Activated naive CD4-positive, alpha-beta T cell treated with anti-CD3 and anti-CD28 coated beads, Interleukin-2, amount 50 U/mL, for 72 hours (primary cell): ENCODE measurements at places on chromosomes 3 and 15. TPM values are rescaled to one million over a fixed set of nuclear protein-coding genes. Genes with fewer than 3 reads are reported as not detected.

The PPP2R3A gene
- 0.50 TPM for total RNA-seq

The LRCH3 gene
- total RNA-seq: 74.9 TPM

The GOLGA8G gene
- total RNA-seq: not detected

The ACAD9 gene
- total RNA-seq: 74.2 TPM

The HCN4 gene
- total RNA-seq: not detected

The SNX22 gene
- total RNA-seq: 0.16 TPM

The LRRC31 gene
- total RNA-seq: not detected

The FBXL22 gene
- total RNA-seq: 0.80 TPM

The SERPINI2 gene
- total RNA-seq: not detected

The EBLN2 gene
- 7.4 TPM for total RNA-seq

The CRTC3 gene
- 58.1 TPM for total RNA-seq

The IQCB1 gene
- total RNA-seq: 34.7 TPM

The ACVR2B gene
- total RNA-seq: 8.4 TPM

The HIGD1A gene
- 67.6 TPM for total RNA-seq

The BCHE gene
- not detected for total RNA-seq

- DNase-seq: no peak
These were observed 6.7 kb downstream of the SUMF1 start for GRCh38 chr3:4460334-4460733.

DNA sequence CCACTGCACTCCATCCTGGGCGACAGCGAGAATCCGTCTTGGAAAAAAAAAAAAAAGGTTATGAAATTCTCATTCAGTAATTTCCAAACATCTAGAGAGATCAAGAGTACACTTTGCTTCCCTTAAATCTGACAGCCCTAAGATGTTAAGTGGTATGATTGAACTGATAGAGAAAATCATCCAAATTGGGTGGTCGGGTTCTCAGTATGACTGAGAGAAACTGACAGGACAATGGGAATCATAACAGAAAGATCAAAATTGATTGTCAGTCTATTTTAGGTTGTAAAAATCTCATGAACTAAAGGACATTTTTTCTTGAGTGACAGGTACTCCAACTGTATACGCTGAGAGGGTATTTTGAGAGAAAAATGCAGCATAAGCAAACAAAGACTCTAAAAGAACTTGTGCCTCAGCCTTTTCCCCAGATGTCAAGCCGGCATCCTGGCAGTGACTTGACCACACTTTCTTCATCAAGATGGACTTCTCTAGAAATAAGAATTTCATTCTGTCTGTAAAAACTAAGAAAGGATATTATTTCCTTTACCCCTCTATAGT is 65.8 kb downstream of the MYO5A start:
- DNase-seq: no peak

GRCh38 chr3:150913133-150913922 is 8.1 kb upstream of the MINDY4B start:
- no peak for DNase-seq

- no peak for DNase-seq
These were observed 13.4 kb downstream of the ITPR1 start for GRCh38 chr3:4506559-4507023.

- DNase-seq: no peak
These were observed 368.2 kb downstream of the PTPRG start for GRCh38 chr3:61929617-61930016.

- peak; percentile 51 for DNase-seq
These were observed 324.5 kb downstream of the TBL1XR1 start for GRCh38 chr3:176872771-176873209.

DNA sequence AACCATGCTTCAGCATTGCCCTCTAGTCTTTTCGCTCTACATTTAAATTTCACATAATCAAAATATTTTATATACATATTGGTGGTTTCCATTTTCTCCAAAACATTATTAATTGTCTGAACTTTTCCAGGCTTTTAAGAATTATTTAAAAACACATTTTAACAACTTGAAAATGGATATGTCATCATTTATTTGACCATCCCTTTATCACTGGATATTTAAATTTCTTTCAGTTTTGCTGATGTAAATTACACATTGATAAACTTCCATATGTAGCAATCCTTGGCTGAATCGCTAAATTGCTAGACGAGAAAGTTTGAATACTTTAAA is 146.0 kb downstream of the ATP10A start:
- no peak for DNase-seq

DNA sequence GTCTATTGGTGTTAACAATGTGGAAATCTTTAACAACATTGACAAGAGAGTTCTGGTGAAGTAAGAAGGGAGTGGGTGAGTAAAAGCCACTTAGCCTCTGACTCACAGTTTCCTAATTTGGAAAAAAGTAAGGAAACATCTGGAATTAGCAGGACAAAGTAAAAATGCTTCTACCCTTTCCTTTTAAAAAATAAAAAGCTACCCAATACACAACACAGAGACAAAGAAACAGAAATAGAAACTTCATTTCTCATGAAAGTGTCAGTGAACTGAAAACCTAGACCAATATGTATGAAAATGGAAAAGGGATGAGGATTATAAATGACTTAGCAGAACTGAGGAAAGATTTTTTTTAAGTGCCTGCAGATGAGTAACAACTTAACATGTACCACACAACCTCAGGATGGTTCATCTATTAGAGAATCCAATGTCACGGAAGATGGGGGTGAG is 65.4 kb downstream of the SSR3 start:
- DNase-seq: no peak

DNA sequence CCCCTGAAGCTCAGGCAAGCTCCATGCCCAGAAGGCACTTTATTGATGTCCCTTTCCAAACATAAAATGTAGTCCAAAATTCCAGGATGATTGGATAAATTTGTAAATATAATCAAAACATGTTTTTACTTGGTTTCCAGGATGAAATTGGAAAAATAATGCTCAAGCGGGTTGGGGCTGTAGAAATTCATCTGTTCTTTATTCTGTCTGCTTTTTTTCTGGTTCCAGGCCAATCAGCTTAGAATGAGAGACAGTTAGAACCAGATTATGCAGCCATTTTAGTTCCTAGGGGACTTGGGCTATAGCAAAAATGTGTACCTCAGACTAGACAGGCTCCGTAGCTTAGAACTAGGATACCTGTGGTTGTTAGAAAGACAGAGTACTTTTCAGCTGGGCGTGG is 450.8 kb downstream of the MCTP2 start:
- no peak for DNase-seq

DNA sequence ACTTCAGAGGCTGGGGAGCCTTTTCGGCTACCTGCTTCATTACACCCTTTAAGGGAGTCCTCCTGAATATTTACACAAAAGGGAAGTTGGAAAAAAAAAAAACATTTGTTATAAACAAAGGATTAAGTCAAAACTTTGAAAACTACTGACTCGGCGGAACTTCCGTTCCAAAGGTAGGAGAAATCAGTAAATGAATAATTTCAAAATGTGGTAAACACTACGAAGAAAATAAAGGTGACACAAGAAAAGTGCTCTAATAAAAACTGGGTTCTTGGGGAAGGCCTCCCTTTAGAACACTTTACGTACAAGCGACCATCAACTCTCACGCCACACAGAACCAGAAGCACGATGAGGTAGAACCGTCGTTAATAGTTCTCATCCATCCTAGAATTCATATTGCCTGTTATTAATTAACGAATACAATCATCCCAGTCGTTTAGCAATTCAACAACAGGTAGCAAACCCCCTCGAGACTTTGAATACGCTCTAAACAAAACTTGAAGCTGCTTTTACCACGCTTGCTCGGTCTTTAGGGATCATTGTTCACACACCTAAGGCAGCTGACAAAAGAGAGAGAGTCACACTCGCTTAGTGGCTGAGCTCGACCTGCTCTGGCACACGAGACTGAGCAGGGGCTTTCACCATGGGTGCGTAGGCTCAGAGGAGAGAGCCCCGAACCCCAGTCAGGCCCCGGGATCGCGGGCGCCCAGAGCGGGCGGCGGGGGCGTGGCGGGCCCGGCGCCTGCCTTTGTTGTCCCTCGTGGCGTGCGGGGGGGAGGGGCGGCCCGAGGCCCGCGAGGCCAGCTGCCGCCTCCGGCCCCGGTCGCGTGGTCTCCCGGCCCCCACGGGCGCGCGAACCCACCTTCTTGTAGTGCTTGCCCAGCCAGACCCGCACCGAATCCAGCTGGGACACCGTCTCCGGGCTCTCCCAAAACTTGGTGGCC is 680 bp downstream of the SMARCC1 start:
- peak; percentile 72 for DNase-seq

DNA sequence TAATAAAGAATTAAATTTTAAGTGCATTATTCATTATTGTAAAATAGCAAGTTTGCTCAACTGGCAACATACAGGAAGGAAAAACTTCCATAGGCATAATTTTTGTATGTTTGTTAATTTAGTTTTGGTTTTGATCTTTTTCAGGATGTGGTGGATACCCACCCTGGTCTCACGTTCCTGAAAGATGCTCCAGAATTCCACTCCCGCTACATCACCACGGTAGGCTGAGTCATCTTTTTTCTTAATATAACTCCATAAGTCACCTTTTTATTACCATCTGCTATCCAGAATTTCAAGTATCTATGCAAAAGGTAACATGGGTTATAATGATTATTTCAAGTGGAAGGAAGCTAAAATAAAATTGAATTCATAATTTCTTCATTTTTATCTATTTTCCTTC is 104.8 kb downstream of the PPP2R3A start:
- DNase-seq: no peak

DNA sequence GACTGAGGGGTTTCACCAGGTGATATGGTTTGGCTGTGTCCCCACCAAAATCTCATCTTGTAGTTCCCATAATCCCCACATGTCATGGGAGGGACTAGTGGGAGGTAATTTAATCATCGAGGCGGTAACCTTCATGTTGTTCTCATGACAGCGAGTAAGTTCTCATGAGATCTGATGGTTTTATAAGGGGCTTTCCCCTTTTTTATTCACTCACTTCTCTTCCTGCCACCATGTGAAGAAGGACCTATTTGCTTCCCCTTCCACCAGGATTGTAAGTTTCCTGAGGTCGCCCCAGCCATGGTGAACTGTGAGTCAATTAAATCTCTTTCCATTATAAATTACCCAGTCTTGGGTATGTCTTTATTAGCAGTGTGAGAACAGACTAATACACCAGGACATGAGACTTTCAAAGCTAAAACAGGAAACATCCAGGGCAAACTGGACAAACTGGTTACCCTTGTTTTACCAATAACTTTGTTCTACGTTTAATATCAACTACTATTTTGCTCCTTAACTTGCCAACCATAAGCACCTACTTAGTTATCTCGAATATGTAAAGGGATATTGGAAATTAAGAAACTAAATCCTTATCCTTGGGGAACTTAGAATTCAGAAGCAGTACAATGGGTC is 98.2 kb downstream of the MYH15 start:
- DNase-seq: no peak

- DNase-seq: no peak
These were observed 17.3 kb downstream of the MESD start for GRCh38 chr15:80972276-80972675.

DNA sequence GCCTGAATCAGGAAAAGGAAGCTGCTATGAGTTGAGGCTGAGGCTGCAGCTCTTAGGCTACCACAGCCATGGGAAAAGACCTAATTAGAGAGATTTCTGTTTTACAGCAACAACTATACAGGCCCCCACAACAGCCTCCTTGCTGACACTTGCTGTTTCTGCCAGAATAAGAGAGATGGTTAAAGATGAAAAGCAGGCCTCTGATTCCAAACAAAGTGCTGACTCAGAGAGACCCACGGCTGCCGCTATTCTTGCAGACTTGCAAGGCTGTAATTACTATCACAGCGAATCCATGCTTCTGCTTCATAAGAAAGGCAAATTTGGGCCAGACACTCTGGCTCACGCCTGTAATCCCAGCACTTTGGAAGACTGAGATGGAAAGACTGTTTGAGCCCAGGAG is 41.8 kb downstream of the MCF2L2 start:
- no peak for DNase-seq

GRCh38 chr3:15933439-15934139 is 135.8 kb upstream of the ANKRD28 start:
- DNase-seq: no peak

DNA sequence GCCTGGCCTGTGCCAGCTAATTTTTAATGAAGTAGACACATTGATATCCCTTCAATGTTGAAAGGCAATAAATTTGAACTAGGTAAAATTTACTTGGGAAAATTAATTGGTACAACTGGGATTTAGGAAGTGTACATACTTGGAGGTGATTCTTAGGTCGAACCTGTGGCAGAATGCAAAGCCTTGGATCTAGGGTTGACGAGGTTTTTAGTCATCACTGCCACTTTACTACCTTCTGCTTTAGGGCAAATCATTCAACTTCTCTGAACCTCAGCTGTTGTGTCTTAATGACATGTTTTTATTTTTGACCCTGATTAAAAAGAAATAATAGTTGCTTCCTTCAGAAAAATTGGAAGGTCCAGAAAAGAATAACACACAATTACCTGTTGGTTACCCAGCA is 2.5 kb downstream of the APPL1 start:
- no peak for DNase-seq

- no peak for DNase-seq
These were observed 726.8 kb downstream of the NAALADL2 start for GRCh38 chr3:175585898-175586297.

DNA sequence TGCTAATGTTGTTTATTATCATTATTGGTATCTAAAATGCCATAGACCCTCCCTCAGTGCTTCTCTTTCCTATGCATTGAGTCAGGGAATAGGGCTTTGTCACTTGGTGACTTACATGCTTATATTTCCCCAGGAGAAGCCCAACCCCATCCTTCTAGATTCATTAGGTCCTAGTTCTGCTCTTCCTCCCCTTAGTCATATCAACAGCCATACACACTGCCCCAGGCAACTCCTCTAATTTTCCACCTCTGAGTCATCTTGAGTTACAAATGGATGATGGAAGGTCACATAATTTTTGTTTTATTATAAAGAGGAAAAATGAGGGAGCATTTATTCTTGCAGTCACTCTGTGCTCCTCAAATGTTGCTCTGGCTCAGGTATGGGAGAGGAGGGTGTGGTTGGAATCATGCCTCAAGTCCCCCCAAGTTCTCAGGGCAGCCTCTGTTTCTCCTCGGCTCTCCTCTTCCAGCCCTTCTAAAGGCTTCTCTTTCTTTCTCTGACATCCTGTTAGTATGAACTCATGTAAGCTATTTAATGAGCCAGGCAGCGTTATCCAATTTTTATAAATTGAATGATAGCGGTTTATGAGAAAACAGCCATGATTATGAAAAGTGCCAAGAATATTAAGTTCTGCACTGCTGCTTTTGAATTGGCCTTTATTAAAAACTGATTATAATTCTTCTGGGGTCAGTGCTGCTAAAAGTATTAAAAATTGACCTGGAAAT is 45.6 kb upstream of the FSTL1 start:
- DNase-seq: no peak

- DNase-seq: no peak
These were observed 48.3 kb downstream of the MEF2A start for GRCh38 chr15:99613887-99614647.

- DNase-seq: no peak
These were observed 58.7 kb downstream of the PGPEP1L start for GRCh38 chr15:98948941-98949340.

- DNase-seq: no peak
These were observed 6.6 kb downstream of the RBP1 start for GRCh38 chr3:139532976-139533375.

GRCh38 chr3:32421991-32422859 is 30.6 kb downstream of the CMTM7 start:
- DNase-seq: no peak

- no peak for DNase-seq
These were observed 70.3 kb upstream of the PRICKLE2 start for GRCh38 chr3:64295594-64295993.

GRCh38 chr15:47726399-47726823 is 9.1 kb downstream of the SEMA6D start:
- DNase-seq: no peak
